ENCODE measurements at places on chromosomes 3 and 15.

DNA sequence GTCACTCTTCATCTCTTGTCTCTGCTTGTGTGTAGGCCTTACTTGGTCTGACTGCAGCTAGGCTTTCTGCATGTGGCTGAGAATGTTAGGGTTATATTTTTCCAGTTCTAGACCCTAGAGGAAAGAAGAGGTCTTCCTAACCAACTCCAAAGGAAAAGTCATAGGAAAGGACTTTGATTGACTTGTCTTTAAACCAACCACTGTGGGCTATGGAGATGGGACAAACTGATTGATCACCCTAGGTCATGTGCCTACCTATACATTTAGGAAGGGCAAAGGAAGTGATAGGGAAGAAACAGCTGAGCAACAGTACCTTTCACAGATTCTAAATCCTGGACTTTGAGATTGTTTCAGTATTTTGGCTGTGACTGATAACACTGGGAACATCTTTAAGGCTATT lies 16.5 kb upstream of the TBC1D23 start:
- DNase-seq, result no peak

DNA sequence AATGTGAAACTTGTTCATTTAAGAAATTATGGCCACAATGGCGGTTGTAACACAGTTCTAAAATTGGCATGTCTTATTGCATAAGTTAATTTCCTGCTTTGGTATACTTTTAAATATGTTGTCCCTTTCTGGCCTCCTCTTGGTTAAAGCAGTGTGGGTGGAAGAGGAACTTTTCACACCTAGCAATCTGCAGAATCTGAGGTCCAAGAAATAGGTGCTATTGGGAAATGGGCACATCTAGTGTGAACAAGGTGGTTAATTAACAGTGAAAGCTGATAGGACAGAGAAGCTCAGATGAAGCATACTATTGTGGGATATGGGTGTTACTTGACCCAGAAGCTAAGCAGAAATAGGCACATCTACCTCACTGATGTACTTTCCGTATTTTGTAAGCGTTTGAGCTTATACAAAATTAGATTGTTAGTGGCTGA lies 10.6 kb downstream of the CMC1 start:
- no peak for DNase-seq

DNA sequence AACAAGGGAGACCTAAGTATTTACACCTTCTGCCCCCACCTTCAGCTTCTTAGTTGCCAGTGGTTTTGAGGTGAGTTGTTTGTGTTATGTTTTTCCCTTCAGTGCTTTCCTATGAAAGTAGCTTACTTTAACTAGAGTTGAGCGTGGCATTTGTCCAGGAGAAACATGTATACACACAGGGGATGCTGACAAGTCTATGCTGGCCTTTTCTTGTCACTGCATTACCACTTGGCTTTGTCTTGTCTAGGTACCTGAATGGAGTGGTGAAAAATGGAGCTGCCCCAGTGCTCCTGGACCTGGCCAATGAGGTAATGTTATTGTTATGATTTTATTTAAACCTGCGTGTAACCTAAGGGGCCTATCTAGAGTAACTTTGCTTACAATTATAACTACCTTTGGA lies 74.4 kb downstream of the CDIN1 start:
- DNase-seq, result no peak

- DNase-seq, result no peak
Observed at GRCh38 chr3:49530231-49530630, 24.0 kb upstream of the BSN start.

- no peak for DNase-seq
Observed at GRCh38 chr3:149450281-149450680, 24.2 kb upstream of the TM4SF4 start.

GRCh38 chr3:110139048-110139447 lies 801.7 kb upstream of the DPPA4 start:
- no peak for DNase-seq

- no peak for DNase-seq
Observed at GRCh38 chr15:92845126-92845508, 55.0 kb upstream of the CHD2 start.

GRCh38 chr3:108342837-108343486 lies 46.6 kb downstream of the HHLA2 start:
- DNase-seq, result no peak

DNA sequence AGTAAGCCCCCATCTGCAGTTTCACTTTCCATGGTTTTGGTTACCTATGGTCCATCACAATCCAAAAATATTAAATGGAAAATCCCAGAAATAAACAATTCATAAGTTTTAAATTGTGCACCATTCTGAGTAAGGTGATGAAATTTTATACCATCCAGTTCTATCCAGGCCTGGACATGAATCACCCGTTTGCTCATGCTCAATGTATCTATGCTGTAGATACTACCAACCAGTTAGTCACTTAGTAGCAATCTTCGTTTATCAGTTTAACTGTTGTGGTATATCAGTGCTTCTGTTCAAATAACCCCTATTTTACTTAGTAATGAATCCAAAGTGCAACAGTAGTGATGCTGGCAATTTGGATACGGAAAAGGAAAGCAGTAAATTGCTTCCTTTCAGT lies 381.9 kb upstream of the AGTR1 start:
- no peak for DNase-seq

DNA sequence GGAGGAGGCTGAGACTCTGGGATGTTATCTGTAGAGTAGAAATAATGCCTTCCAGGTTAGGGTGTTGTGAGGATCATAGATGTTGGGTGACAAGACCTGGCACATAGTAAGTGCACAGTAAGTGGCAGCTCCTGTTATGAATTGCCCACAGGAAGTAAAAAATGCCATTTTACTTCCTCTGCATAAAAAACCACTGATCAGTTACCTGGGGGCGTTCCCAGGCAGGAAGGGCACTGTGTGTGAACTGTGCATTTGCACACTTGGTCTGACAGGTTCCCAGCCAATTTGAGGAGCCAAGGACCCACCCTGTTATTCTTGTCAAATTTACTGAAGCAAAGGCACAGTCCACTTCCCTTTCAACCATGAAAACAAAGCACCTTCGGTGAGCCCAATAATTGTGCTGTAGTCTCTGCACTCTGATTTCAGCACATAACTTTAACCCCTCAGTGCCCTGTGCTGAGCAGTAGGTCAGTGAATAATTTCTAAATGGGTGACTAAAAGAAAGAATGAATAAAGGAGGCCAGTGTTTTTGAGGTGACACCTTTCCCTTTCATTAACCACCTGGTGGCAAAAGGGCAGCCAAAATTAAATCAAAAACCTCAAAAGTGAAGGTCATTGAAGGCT lies 85.8 kb upstream of the ARHGEF3 start:
- DNase-seq, result no peak

- no peak for DNase-seq
Observed at GRCh38 chr3:21509731-21510470, 241.1 kb downstream of the ZNF385D start.

DNA sequence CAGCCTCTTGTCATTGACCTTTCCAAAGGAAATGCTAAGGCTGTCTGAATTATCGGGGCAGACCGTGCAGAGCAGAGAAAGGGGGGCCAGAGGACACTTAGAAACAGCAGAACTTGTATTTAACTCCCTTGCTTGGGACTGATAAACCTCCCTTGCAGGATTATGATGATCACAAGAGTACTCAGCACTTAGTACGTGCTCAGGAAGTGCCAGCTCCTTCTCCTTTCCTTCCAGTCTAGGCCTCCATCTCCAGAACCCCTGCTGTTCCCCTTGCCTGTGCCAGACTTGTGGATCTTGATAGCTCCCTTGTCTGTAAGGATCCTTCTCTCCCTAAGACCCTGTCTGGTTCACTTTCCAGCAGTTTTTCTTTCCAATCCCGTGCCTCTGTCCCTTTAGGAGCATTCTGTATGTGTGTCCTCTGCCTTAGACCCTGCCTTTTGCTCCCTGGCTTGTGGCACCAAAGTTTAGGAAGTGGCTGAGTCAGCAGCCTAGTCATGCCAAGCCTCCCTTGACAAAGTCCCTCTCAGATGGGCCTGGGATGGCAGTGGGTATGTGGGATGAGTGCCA lies 747 bp downstream of the SORD start:
- DNase-seq, result no peak

GRCh38 chr3:175605851-175606250 lies 746.7 kb downstream of the NAALADL2 start:
- no peak for DNase-seq

DNA sequence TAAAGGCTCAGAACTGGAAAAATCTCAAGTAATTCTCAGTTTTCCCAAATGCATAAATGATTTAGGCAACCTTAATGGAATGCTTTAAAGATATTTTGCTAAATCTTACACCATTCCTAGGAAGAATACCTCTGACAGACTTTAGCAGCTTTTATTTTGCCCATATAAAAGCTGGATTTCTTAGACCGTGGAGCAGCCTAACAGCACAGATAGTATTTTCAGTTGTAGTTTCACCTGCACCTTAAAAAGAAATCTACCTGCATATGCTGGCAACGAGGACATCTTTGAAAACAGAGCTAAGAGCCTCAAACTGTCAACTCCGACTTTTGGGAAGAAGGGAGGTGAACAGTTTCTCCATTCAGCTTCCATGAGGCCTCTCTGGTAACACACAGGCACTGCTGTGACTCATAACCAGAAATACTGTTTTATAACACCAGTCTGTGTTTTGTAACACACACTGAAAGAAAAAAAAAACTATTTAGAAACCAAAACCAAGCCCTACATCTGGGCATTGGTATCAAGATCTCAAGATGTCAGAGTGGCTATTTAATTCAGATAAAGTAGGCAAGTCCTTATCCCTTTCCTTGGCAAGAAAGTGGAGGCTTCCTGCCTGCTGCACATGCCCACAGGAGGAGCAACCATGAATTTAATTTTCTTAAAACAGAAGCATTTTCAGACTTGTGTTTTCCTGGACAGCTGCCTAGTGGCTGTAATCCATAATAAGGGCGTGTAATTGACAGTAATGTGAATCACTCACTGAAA lies 181.5 kb upstream of the ICE2 start:
- DNase-seq, result no peak
